ENCODE measurements at places on chromosomes 7 and 10.
A peak's percentile ranks its signal among the peaks of the same experiment; 100 is the strongest.

- DNase-seq: no peak
Measured at GRCh38 chr10:74061104-74061503, 63.2 kb downstream of the VCL start.

- DNase-seq: no peak
Measured at GRCh38 chr10:109838592-109839244, 84.6 kb downstream of the XPNPEP1 start.

- DNase-seq: no peak
Measured at GRCh38 chr7:134795231-134795630, 15.8 kb downstream of the CALD1 start.

DNA sequence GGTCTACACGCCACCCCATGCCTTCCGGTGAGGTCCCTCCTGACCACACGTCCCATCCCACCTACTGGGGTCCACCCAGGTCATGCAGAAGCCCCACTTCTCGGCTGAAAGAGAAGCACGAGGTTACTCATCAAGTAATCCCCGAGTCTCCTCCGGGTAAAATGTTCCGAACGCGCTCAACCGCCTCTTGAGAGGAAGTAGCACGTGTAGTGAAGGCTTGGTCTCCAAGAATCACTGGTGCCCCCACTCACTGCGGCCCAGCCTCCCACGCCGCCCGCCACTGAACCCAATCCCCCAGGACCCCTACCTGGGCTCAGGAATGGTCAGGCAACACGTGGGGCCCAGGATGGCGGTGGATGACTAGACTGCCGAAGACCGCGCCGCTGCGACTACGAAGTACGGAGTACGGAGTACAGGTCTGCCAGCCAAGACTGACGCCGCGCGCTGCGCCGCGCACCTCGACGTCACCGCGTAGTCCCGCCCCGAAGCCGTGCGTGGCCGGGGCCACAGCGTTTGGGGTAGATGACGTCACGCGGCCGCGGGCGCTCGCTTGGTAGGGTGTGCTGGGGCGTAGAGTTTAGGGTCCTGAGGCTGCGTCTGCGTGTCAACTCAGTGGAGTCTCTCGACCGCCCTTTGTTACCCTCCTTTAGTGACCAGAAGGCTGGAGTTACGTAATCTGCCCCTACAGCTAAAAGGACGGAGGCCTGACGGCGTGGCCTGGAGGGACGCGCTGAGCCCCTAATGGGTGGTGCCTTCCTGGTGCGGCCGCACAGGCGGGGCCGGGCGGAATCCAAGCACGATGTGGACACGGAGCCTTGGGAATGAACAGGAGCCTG, 7.6 kb upstream of the MYO1G start:
- DNase-seq: peak; percentile 95

- DNase-seq: no peak
Measured at GRCh38 chr7:114356133-114356532, 58.5 kb upstream of the FOXP2 start.

DNA sequence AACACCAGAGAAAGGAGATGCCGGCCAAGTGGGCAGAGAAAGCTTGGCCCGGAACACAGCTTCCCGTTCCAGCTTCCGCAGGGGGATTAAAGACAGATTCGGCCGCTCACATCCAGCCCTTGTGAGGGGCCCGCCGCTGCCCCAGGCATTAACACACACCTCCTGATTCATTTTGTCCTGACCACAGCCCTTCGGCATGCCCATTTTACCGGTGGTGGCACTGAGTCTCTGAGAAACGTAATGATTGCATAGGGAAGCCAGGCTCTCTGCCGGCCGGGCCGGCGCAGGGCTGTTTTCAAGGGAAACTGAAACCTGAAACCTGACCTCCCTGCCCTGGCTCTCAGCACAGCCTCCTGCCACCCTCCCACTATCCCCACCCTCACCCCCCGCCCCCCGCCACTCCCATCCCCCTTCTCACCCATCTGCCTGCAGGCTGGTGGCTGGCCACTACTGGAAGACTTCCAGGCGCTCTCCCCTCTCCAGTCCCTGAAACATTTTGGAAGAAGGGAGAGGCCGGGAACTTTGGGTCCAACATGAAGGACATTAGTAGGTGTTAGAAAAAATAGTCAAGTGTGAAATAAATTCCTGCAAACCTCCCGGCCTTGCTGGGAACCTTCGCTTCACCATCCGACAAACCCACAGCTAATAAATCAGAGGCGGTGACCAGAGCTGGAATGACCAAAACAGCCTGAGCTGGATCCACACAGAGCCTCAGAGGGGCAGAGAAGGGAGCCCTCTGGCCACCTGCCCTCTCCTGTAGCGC, 83.5 kb upstream of the CUX1 start:
- peak; percentile 72 for DNase-seq

GRCh38 chr7:14734839-14735321, 167.7 kb downstream of the DGKB start:
- no peak for DNase-seq

- no peak for DNase-seq
Measured at GRCh38 chr7:25967278-25968204, 184.5 kb upstream of the NFE2L3 start.

GRCh38 chr10:121310151-121310711, 288.0 kb downstream of the FGFR2 start:
- no peak for DNase-seq

- DNase-seq: no peak
Measured at GRCh38 chr10:80200687-80201086, 4.7 kb downstream of the ANXA11 start.

- no peak for DNase-seq
Measured at GRCh38 chr7:28900311-28900710, 57.8 kb downstream of the TRIL start.

DNA sequence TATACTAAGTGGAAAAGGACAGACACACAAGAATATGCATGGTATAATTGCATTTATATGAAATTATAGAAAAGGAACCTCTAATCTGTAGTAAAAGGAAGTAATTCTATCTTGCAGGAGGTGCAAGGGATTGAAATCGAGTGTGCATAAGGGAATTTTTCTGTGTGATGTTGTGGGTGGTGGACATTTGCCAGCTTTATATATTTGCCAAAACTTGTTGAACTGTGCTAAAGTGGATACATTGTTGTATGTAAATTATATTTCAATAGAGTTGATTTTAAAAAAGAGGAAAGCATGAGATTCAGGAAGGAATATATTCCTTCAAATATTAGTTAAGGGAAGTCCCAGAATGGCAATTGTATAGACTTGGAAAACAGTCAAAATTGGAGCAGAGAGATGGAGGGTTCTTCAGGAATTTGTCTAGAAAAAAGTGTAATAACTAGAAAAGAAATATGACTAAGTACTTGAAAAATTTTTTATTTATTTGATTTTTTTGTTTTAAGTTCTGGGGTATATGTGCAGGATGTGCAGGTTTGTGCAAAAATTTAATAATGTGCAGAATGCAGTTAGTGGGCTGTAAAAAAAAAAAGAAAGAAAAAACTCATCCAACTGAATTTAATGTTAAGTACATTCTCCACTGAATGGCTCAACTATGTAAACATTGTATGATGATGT, 96.1 kb downstream of the ARL4A start:
- peak; percentile 22 for DNase-seq

DNA sequence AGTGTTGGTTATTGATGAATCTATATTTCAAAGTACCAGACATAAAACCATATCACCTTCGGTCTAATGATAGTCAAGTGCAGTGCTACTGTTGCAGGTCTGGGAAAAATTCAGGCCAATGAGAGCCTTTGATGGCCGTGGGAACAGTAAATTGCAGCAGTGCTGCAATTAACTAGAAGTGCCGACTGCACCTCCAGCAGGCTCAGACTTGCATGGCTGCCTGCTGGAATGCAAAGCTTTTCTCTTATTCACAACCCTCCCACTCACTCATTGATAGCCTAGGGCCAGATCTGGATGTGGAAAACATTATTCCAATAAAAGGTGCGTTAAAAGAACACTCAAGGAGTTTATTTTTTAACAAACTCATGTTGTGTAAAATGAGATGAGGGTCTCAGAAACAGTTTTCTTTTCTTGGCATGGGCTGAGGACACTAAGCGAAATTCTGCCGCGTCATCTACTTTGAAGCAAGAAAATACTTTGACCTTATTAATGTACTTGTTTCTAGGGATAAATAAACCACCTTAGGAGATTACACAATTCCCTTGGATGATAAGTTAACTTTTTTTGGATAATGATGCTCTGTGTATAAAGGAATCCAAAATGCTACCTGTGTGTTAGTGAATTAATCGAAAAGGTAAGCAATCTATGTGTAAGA, 17.1 kb downstream of the PLXDC2 start:
- DNase-seq: no peak

DNA sequence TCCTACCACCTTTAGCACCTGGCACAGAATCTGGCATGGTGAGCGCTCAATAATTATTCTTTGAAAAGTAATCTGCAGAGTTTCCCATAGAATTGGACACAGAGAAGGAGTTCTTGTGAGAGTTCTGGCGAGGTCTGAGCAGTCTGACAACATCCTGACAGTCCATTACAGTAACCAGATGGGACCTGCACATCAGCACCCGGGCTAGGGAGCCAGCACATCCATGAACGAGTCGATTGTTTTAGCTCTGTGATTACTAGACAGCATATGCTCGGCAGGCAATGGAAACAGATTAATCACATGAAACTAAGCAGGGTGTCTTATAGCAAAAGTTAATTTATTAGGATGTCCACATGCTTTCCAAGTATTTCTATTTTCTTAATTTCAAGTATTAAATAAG, 96.7 kb downstream of the SEMA3D start:
- DNase-seq: no peak

DNA sequence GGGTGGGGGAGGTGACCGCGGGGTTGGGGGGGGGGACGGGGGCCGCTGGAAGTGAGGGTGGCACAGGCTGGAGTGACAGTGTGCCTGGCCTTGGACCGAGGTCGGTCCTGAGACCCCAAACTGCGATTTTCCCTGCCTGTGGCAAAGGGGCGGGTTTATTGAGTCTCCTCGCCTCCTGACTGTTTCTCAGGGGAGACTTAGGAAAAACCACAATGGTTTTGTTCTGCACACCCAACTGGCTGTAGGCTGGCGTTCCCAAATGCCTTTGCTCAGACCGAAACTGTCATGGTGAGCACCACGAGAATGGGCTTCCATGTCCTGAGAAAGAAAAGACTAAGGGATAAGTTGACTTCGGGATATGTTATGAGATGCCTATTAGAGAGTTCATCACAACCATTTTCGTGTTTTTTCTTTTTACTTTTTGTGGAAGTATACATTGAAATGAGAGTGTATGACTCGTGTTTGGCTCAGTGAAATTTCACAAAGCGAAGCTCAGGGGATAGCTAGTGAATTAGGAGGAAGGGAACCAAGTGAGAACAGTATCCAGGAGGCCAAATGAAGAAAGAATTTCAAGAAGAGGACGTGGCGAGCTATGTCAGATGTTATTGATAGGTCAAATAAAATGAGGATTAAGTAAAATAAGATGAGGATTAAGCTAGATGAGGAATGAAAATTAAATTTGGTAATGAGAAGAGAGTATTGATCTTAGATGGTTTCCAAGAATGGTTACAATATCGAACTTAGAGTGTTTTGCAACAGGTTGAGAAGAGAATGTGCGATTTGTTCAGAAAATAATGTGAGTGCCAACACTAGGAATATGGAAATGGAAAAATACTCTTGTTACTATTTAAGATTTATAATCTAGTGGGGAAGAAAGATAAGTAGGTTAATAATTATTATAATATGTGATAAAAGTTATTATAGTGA, 918 bp downstream of the NET1 start:
- DNase-seq: peak; percentile 62

DNA sequence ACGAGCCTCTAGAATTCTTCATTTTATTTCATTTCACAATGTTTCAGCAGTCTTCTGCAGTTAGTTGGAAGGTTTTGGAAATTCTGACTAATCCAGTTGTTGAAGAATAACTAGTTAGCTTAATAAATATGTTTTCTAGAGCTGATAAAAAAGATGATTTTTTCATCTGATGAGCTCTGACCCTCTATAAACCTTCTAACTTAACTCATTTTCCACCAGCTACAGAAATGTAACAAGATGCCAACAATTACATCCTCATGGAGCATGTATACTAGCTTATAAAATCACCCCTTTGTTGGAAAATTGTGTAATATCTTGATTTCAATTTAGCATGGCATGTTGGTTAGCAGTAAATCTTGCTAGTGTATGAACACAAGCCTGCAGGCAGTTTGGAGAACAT, 33.1 kb downstream of the KAT6B start:
- no peak for DNase-seq

DNA sequence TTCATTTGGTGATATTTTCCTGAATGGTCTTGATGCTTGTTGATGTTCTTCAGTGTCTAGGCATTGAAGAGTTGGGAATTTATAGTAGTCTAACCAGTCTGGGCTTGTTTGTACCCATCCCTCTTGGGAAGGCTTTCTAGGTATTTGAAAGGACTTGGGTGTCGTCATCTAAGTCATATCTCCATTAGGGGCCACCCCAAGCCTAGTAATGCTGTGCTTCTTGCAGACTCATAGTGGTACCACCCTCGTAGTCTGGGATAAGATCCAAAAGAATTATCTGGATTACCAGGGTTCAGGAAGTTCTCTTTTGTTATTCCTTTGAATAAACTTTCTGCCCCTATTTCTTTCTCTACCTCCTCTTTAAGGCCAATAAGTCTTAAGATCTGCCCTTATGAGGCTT, 319.4 kb upstream of the MYO3A start:
- no peak for DNase-seq

DNA sequence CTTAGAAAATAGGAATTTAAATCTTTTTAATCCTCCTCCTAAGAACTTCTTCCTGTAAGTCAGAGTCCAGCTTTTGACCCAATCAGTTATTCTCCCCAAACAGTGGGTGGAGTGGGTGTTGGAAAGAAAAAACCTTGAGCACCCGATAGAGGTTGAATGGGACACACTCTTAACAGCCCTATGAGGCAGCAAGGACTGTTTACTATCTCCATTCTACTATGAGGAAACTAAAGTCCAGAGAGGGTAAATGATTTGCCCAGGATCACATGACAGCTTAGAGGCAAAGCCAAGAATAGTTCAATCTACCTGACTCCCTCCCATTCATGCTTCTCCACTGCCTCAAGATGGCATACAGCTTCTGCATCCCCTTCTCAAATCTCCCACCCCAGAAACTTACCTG, 57.6 kb upstream of the SLC35B4 start:
- DNase-seq: no peak

Data from cardiac fibroblast (primary cell).